ENCODE measurements at places on chromosomes 6 and 20. TPM values are rescaled to one million over a fixed set of nuclear protein-coding genes. Genes with fewer than 3 reads are reported as not detected.

The CRISP3 gene
- total RNA-seq: 5.4 TPM

DNA sequence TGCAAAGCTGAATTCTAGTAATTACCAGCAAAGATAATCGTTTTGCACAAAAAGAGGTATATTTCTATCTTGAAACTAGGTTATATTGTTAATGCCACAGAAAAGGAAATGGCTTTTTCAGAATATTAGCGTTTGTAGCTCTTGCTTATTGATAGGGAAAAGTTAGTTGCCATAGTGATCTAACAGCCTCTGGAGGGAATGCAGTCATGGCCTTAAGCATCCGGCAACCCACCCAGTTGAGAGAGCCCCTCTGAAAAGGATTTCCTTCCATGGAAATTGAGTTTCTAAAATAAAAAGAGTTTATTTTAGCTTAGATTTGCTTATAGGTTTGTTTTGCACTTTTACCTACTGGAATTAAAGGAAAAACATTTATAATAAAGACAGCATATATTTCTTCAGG, 224.5 kb downstream of the BCKDHB start:
- DNase-seq: no peak

DNA sequence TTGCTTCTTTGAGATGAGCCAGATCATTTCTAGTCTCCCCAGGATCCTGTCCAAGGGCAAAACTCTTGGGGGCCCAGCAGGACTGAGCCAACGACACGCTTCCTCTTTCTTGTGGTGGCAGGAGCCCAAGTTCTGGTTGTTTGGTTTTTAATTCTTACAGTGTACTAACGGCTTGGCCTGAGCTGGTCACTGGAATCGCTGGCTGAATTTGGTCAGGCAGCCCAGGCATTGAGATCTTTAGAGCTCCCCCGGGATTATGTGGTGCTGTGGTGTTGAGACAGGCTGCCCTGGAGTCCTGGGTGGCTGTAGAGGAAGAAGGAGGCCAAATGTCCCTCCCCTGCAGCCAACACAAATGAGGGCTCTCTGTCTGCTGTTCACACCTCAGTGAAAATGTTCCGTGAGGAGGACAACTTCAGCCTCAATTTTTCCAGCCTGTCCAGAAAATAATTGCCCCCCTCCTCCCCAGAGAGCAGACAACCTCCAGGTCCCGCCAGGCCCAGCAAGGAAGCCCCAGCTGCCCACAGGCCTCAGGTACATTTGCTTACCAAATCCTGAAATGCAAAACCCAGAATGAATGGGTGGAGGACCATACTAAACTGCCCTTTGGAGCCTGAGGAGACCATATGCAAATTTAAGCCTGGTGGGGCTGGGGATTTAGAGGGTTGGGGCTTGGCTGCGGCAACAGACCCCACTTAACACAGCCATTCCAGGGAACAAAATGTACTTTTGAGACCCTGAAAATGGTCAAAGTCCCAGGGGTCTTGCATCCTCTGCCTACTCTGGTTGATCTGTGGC, 23.6 kb downstream of the BNIP5 start:
- no peak for DNase-seq

- no peak for DNase-seq
These were observed 6.9 kb upstream of the ZSCAN16 start for GRCh38 chr6:28117386-28118050.

DNA sequence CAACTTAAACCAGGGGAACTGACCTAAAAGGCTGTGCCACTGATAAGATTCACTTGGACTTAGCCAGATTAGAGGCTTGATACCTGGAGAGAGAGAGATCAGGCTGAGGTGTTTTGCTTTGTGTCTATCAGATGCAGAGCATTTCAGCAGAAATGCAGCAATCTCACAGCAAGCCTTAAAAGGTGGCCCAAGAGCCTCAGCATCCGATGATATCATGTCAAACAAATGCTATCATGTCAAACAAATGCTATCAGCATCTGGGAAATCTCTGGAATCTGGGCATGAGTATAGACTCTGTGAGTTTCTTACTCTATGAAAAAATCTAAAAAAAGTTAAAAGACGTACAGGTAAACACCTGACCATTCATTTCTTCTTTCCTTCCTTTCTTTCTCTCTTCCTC, 718.9 kb downstream of the EYS start:
- no peak for DNase-seq

Data from spinal cord (tissue), 10 donors.